ENCODE measurements at places on chromosomes 7 and 10. TPM values are rescaled to one million over a fixed set of nuclear protein-coding genes. Genes with fewer than 3 reads are reported as not detected.

Gene EN2
- not detected for total RNA-seq

Gene OR9A2
- total RNA-seq: not detected

Gene TRIM73
- 0.05 TPM for total RNA-seq

Gene KCP
- not detected for total RNA-seq

Gene CFAP46
- 0.25 TPM for total RNA-seq

Gene FKBP9
- total RNA-seq: 104 TPM

Gene CPN1
- total RNA-seq: not detected

Gene MMP21
- total RNA-seq: not detected

Gene SPDYE17
- total RNA-seq: not detected

Gene GPR141
- not detected for total RNA-seq

Gene RPEL1
- not detected for total RNA-seq

Gene STEAP1B
- 47.8 TPM for total RNA-seq

Gene NEUROD6
- total RNA-seq: not detected

Gene GIMAP8
- total RNA-seq: 16.7 TPM

Gene PLPP4
- not detected for total RNA-seq

Gene TMEM139
- not detected for total RNA-seq

Gene BRI3
- total RNA-seq: 87.2 TPM

Gene TMEM130
- not detected for total RNA-seq

Gene MEOX2
- total RNA-seq: 34.8 TPM

Gene STYXL1
- total RNA-seq: 63.4 TPM

Gene TRIM50
- total RNA-seq: not detected

Gene SPDYE9
- not detected for total RNA-seq

Gene MUC12
- total RNA-seq: not detected

Gene ASB15
- not detected for total RNA-seq

Gene HOXA13
- not detected for total RNA-seq

Gene AZGP1
- not detected for total RNA-seq

Gene GPR85
- 0.30 TPM for total RNA-seq

All from mammary microvascular endothelial cell (primary cell).